T-cell (primary cell): ENCODE measurements at places on chromosomes 7 and 10.

GRCh38 chr7:97104719-97105238, 12.7 kb upstream of the SDHAF3 start:
- peak; percentile 55 for DNase-seq

GRCh38 chr10:113879691-113880090, 25.2 kb downstream of the NHLRC2 start:
- no peak for DNase-seq

- DNase-seq: no peak
Measured at GRCh38 chr10:82089327-82089726, 214.3 kb downstream of the NRG3 start.

GRCh38 chr7:43117095-43117494, 4.6 kb downstream of the HECW1 start:
- no peak for DNase-seq

GRCh38 chr10:71634531-71635164, 84.9 kb downstream of the C10orf105 start:
- DNase-seq: no peak

DNA sequence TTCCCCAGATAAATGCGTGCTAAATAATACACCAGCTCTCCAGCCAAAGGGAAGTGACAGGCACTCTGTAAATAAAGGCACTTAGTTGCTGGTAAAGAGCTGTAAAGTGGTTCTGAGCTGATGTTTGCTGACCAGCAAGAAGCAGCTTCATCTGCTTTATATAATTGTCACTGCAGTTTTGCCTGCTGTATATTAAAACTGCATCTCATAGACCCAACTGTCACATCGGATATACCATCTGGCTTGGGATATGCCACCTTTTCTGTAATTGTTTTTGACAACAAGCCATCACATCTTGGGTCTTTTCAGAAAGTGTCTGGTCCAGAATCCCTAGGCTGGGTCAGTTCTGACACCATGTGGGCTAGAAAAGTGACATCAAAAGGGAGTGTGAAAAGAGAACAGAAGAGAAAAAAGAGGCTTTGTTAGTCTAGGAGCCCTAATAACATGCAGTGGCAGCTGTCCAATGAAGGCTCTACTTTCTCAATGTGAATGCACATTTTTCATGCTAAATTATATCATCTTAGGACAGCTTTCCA, 697.6 kb downstream of the KCNMA1 start:
- no peak for DNase-seq

- DNase-seq: no peak
Measured at GRCh38 chr10:48768144-48768766, 83.6 kb downstream of the WDFY4 start.

DNA sequence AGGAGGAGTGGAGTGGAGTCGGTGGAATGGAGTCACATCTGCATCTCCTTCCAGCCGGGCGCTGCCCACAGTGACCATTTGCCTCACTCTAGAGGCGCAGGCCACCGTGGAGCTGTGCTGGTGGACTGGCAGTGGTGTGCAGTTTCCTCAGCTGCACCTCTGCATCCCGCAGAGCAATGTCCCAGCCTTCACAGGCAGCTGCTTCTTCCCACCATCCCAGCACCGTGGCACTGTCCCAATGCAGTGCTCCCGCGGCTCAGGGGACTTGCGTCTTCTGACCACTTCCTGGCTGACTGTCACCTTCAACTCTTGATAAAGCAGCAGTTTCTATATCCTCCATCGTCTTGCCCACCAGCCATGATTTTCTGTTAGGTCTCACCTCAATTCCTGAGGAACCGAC, 90.3 kb upstream of the SFMBT2 start:
- no peak for DNase-seq

DNA sequence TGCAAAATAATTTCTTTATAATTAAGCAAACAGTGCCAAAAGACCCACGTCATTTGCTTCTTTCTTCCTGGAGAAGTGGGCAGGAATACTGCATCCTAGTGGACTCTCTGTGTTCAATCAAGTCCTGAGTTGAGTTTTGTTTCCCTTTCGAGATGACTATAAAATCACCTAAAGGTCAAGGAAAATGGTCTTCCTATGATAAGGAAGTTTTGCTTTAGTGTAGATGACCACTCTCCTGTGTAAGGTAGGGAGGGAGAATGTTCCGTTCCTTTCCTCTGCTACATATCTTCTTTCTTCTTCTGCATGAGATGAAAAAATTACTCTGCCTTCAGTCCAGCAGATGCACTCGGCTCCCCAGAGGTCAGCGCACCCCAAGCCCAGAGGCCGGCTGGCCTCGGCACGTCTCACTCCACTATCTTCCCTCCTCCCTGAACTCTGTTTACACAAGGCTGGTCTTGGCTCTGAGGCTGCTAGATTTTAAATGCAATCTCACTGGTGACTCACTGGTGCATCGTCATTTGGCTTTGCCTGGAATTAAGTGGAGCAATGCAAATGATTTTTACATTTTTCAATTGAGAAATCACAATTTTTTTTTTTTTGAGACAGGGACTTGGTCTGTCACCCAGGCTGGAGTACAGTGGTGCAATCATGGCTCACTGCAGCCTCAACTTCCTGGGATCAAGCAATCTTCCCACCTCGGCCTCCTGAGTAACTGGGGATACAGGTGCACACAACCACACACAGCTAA, 18.6 kb upstream of the VDAC2 start:
- no peak for DNase-seq

- no peak for DNase-seq
Measured at GRCh38 chr10:51358227-51358626, 283.9 kb downstream of the PRKG1 start.

DNA sequence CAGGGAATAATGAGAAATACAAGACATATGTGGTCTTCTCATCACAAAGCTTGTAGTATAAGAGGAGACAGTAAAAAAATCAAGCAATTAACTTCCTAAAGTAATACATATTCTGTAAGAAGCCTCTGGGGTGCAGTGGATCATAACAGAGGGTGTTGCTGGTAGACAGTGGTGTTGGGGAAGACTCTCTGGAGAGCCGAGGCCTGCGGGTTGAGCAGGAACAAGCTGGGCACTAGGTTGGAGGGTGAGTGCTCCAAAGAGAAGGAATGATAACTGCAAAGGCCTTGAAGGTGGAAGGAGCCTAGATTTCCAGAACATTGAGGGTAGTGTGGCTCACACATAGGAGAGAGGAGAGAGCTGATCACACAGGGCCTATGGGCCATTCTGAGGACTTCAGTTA, 1.5 kb downstream of the GIMAP4 start:
- DNase-seq: peak; percentile 29

DNA sequence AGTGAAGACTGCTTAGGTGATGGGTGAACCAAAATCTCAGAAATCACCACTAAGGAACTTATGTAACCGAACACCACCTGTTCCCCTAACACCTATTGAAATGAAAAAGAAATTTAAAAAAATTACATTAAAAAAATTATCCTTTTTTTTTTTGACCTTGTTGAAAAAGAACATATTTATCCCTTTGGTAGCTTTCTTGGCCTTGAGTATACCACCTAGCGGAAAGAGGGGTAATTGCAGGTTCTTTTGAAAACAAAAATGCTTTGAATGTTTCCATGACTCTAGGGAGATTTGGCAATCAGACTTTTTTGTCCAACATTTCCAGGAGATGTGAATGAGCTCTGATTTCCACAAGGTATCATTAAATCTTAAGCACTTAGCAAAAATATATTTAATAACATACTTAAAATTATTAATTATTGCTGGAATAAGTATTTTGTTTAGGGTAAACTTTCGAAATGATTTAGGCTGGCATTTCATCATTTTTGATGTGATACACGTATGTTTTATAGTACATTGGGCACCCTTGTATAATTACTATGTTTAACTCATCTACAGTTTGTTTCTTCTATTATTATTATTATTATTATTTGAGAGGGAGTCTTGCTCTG, 47.0 kb upstream of the ELMO1 start:
- DNase-seq: no peak

DNA sequence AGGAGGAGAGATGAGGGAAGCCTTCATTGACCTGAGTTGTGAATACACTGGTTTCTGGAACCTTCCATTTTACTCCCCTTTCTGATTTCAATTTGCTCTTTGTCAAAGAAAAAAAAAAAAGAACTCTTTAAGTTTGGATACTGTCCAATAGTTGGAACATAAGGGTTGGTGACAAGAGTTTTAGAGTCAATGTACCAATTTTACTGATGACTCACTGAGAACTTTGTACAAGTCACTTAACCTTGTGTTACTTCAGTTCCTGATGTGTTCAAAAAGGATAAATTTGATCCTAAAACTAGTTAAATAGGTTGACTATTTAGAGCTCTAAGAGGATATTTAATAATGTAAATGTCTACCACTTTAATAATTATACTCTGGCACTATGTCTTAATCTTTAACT, 4.1 kb upstream of the CDK14 start:
- DNase-seq: no peak

GRCh38 chr10:128473911-128474310, 347.7 kb upstream of the MKI67 start:
- DNase-seq: no peak

DNA sequence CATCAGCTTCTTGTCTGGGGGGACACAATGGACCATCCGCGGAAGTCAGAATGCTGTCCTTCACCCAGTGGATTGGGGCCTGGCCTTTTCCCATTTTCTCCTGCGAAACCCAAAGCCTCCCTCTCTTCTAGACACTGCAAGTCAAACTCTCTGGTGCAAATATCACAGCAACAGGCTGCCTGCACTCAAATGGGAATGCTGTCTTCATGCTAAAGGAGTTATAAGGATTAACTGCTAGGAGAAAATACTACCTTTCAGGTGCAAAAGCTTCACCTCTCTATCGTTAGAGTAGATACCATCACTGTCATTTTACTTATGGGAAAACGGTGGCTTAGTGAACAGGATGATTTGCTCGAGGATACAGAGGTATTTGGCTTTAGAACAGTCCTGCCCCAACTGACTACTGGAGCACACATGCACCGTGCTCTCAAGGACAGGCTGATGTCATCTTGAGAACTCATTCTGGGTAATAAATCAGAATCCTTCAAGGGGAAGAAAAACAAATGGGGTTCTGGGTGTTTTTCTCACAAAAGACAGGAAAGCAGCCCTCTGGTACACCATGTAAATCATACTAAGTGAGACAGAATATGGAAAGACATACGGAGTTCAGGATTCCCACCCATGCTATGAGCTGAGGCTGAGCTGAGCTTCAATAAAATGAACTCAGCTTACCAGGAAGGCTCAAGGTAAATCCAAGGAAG, 100.9 kb downstream of the SAMD9 start:
- DNase-seq: no peak

- DNase-seq: no peak
Measured at GRCh38 chr7:100946766-100947365, 2.5 kb upstream of the MUC3A start.

GRCh38 chr10:29618341-29619171, 16.2 kb downstream of the SVIL start:
- no peak for DNase-seq

DNA sequence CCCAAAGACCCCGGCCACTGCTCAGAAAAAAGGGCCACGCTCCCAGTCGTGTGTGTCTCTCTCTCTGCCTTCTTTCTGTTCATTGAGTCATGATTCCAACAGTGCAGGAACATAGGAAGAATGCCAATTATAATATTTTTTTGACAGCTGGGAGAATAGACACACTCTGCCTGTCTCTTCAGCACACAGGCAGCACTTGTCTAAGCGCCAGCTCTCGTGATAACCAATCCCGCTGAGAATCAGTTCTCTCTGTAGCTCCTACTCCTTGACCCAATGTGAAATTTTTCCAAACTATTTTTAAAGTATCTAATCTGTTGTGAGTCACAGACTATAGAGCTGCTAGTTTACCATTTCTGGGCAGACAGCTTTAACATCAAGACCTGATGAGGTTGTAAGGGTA, 145.7 kb upstream of the RHEB start:
- no peak for DNase-seq

GRCh38 chr10:72330069-72330426, 24.7 kb downstream of the DNAJB12 start:
- DNase-seq: no peak

- no peak for DNase-seq
Measured at GRCh38 chr10:49182776-49183175, 5.4 kb downstream of the TMEM273 start.

DNA sequence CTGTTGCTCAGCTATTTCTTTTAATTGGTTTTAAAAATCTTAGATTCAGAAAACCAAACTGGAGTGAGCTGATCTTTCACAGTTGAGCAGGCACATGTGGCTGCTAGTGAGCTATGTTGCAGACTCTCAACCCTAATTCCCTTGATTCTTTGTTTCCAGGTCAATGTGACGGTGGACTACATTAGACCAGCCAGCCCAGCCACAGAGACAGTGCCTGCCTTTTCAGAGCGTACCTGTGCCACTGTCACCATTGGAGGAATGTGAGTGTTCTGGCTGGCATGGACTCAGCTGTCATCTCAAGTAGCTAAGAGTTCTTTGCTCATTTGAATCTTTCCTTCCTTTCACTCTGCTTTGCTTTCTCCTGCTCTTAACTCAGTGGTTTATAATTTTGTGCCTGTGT, 187.1 kb downstream of the LRRC4 start:
- no peak for DNase-seq

GRCh38 chr10:51588984-51589383, 110.4 kb downstream of the CSTF2T start:
- DNase-seq: no peak

- DNase-seq: no peak
Measured at GRCh38 chr7:48298779-48299178, 127.5 kb downstream of the ABCA13 start.

GRCh38 chr7:99380032-99380822, 5.7 kb downstream of the ARPC1B start:
- no peak for DNase-seq

DNA sequence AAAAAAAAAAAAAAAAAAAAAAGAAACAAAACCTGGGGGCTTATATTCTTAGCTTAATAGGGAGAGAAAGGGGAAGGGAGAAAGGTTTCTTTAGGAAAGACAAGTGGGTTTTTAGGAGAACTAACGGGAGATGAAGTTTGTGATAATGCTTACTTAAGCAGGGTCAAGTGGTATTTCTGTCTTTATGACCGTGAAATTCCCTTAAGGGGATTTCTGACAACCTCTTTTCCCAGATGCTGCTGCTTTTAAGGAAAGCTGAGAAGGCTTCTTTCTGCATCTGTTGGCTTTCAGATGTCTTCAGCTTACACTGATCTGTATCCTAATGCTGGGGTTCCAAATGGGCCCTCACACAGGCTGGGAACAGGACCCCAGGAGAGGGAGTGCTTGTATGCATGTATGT, 42.6 kb downstream of the ADAMTS14 start:
- DNase-seq: no peak

DNA sequence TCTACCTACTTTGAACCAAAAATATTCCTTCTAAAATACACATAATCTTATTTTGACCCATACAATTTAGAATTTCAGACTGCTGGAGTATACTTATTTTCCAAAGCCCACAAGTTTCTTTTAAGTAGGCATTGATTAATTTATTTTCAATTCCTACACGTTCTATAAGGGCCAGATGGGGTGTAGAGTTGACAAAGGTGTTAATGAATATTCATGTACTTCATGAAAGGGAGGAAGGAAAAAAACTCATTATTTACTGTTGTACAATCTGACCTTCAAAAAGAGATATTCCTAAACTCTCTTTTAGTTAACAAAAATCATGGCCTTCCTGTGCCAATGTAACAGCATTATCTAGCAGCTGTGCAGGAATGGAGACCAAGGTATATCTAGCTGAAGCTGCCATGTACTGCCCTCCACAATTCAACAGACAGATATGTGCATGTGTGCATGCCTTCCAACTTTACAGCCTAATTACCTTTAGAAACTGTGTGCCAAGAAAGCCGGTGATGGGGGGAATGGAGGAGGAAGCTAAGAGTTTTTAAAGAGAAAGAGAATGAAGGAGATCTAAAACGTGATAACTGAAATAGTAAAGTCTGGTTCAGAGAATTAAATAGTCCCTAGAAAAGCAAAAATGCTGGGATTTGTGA, 108.9 kb downstream of the UPF2 start:
- no peak for DNase-seq
